ENCODE measurements at places on chromosomes 1 and 21.

- DNase-seq: no peak
Measured at GRCh38 chr1:110076789-110077500, 6.5 kb upstream of the ALX3 start.

DNA sequence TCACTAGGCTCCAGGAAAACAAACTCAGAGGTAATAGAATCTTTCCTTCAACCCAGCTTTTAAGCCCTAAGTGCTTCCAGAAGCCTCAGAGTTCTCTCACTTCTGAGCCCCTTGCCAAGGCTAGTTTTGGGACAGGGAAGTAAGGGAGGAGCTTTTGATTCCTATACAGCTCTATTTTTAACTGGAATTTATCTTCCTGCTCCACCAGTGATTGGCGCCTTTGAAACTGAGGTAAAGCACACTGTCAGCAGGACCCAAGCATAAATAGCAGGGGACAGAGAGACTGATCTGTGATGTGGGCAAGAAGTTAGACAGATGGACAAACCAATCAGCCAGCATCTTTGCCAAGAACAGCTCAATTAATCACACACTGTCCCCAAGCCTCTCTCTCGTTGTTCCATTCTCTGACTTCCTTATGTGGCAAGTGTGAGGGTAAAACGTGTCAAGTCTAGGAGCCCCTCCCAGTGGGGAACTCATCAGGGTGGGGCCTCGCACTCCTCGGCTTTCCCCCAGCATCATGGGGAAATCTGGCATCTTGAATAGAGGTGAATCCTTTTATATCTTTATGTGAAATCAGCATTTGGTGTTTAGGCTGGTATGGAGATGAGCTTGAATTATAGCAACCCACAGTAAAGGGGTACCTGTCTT is 40.2 kb upstream of the MPZL1 start:
- DNase-seq: no peak

GRCh38 chr1:208929575-208929974 is 653.9 kb upstream of the CAMK1G start:
- no peak for DNase-seq

- DNase-seq: no peak
Measured at GRCh38 chr1:24946861-24947658, 17.0 kb upstream of the RUNX3 start.

DNA sequence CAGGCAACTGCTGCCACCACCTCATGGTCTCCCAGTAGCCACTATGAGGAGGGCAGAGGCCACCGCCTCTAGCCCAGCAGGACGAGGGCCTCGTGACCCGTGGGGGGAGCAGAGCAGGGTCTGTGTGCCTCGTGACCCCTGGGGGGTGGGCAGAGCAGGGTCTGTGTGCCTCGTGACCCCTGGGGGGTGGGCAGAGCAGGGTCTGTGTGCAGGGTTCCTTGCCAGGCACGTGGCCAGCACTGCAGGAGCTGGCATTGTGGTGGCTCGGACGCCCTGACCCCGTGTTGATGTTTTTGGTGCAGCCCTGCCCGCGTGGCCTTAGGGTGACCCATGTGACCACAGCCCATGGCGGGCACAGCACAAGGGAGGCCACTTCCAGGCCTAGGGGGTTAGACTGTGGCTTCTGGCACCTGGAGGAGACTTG is 52.8 kb downstream of the SLX9 start:
- no peak for DNase-seq

- DNase-seq: no peak
Measured at GRCh38 chr1:231839999-231840398, 213.4 kb downstream of the DISC1 start.

DNA sequence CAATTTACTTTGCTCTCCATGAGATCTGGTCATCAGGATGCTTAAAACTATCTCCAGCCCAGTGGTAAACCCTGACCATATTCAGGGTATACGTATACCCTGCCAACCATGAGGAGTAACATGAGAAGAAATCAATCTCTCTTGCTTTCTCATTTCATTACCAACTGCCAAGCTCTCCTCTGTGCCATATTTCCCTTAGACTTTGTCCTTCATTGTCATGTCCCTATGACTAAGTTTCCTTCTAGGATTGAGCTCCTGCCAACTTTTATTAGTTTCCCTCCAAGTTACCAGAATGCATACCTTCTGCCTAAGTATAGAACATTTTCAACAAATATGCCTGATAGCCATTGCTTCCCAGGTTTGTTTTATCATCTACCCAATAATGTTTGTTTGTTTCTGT is 1113.9 kb upstream of the B3GALT2 start:
- no peak for DNase-seq

- DNase-seq: no peak
Measured at GRCh38 chr21:35573472-35574374, 486.6 kb downstream of the SETD4 start.

DNA sequence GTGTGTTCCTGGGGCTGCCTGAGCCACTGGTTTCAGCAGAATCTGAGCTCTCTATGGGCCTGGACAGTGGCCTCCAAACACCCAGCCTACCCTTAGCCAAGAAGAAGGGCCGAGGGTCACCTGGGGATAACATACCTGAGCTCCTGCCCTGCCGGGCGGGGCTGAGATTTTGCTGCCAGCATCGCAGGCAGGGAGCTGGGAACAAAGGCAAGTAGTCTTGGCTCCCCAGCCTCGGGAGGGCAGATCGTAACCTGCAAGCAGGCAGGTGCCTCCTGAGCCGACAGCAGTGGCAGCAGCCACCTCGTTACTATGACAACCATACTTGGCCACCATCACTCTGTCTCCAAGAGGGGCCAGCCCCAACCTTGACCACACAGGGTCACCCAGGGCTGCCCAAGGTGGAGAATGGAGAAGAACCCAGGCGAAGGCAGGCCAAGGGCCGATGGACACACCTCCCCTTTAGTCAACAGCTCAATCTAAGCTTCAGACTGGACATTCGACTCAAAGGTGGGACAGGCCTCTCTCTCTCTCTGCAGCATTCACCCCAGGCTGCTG is 54.6 kb downstream of the TOMM20 start:
- DNase-seq: peak; percentile 74

- no peak for DNase-seq
Measured at GRCh38 chr1:71068325-71069240, 12.3 kb downstream of the ZRANB2 start.

GRCh38 chr21:45997205-45997494 is 15.6 kb downstream of the COL6A1 start:
- DNase-seq: no peak

GRCh38 chr1:222167896-222168295 is 380.0 kb downstream of the HHIPL2 start:
- DNase-seq: no peak

DNA sequence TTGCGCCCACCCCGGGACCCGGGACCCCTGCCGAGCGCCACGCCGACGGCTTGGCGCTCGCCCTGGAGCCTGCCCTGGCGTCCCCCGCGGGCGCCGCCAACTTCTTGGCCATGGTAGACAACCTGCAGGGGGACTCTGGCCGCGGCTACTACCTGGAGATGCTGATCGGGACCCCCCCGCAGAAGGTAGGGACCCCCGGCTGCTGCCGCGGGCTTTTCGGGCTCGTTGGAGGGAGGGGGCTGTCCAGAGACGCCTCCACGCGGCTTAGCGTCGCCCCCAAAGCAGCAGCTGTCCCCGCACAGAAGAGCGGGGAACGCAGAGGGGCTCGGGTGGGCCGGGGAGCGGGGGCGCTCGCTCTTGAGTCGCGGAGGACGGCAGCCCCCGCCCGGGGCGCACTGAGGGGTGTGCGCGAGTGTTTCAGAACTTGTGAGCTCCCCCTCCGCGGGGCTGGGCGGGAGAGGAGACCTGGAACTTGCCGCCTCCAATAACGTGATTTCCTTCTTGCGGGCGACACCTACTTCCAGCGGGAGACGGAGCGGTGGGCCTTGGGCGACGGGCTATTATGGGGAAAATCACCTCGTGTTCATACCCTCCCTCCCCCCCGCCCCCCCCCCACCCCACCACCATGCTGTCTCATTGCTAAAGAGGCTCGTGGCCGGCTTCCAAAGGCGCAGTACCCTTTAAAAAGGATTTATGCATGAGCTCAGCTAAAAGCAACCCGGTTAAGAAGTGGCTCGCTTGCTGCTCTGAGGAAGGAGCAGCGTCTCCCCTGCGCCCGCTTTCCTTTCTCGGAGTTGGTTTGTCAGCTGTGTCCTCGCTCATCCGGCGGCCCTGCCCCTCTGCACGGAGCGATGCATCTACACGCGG is 664 bp downstream of the BACE2 start:
- DNase-seq: peak; percentile 70

DNA sequence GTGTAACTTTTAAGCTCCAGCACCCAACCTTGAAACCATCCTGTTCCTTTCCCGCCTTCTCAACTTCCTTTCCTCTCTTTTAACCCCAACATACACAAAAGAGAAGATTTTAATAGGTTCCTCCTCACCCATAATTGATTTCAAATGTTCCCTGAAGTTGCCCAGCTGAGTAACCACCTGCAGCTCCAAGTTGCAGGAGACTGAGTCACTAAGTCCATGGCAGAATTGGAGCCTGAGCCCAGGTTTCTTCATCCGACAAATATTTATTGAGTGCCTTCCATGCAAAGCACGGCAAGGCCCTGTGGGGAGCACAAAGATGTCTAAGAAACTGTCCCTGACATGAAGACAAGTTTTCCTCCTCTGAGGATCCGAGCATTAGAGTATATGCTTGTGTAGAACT is 97.7 kb downstream of the PAPPA2 start:
- no peak for DNase-seq

DNA sequence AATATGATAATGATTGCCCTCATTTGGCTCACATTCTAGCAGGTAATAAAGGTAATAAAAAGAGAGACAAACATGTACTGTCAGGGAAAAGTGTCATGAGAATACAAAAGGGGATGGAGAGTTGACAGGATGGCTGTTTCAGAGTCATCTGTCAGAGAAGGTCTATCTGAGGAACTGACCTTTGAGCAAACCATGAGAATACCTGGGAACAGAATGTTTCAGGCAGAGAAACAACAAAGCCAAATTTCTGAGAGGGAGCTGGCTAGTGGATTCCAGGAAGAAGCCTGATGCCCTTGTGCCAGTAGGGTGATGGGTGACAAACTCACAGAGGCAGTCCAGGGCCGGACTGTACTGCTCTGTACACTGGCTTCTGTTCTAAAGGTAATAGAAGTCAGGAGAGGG is 107.2 kb downstream of the C1orf21 start:
- no peak for DNase-seq

DNA sequence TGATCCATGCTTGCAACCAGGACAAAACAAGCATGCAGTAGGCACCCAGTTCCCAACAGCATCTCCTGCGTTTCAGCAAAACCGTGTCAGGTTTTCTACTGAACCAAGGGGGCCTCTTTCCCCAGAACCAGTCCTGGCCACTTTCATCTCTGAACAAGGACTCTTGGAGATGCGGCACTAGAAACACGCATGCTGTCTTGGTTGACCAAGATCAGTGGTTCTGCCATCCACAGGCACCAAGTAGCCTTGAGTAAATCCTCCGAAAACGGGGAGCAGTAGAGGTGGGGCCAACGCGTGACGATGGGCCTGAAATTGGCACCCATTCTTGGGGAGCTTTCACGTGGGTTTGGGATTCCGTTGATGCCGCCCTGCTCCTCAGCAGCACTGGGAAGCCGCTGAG is 62.5 kb upstream of the AJAP1 start:
- DNase-seq: no peak

GRCh38 chr21:34974162-34974981 is 74.7 kb downstream of the RUNX1 start:
- no peak for DNase-seq

- no peak for DNase-seq
Measured at GRCh38 chr1:218945050-218945449, 228.6 kb upstream of the LYPLAL1 start.

DNA sequence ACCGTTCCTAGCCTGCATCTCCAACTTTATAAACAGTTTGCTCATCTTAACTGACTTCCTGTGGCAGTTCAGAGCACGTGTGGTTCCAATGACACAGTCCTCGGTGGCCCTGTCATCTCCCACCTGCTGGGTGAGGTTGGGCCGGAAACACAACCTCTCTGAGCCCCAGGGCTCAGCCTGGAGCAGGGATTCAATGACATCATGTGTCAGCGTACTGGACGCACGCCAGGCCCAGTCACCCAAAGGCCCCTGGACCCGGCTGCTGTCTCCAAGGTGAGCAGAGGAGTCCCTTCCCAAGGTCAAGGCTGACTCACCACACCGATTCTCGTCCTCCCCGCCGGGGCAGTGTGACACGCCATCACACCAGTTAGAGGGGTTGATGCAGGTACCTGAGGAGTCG is 19.9 kb downstream of the TMPRSS2 start:
- DNase-seq: no peak
